Gastrocnemius medialis (tissue), 4 donors: ENCODE measurements at places on chromosomes 6 and 20.

- H3K4me3 ChIP-seq: no peak overlapping the region
- no peaks in the 10 kb centered on the region for H3K27me3 ChIP-seq
- no peak for DNase-seq
- peaks cover 11% of the 10 kb centered on the region for H3K4me1 ChIP-seq
- peak overlapping the region; percentile 5 for H3K27ac ChIP-seq
These were observed 215.2 kb downstream of the LAMA2 start for GRCh38 chr6:129098061-129098553.

DNA sequence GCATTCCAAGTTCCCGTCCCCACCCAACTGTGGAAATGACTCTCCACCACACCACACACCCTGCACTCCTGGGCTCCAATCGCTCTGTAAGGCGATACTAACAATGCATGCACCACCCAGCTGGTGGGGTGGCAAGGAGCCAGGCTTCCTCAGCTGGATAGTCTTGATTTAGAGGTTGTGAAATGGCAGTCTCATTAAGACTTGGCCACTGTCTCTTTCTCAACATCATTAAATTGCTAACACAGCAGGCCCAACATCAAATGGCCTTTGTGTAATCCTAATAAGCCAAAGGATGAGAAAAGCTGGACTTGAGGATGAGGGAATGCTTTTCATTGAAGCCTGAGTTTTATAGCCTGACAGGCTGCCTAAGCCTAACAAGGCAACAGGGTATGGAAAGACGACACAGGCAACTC lies 223.7 kb downstream of the GMDS start:
- H3K36me3 ChIP-seq: no peaks in the 10 kb centered on the region
- no peak overlapping the region for H3K4me3 ChIP-seq
- H3K27me3 ChIP-seq: no peaks in the 10 kb centered on the region
- no peak overlapping the region for H3K27ac ChIP-seq
- H3K4me1 ChIP-seq: peaks cover 6% of the 10 kb centered on the region

- H3K27me3 ChIP-seq: no peaks in the 10 kb centered on the region
- no peak for DNase-seq
- H3K4me1 ChIP-seq: no peaks in the 10 kb centered on the region
- H3K36me3 ChIP-seq: no peaks in the 10 kb centered on the region
These were observed 77.5 kb upstream of the NT5E start for GRCh38 chr6:85372188-85372914.

DNA sequence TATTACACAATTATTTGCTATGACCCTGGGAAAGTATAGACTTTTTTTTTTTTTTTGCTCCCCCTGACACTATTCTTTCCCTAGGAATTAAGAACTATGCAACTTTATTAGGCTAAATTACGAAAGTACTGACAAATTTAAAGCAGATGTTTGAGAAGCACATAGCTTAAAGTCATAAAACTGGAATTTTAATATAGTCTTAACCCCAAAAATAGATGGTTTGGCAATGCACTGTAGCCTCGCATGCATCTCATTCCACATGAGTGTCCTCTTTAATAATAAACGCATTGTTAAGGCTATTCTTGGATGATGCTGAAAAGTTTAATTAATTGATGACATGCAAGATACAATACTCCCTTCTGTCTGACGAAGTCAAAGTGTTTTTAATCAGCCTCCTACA lies 49.3 kb downstream of the TBC1D7 start:
- no peaks in the 10 kb centered on the region for H3K36me3 ChIP-seq
- no peak overlapping the region for H3K4me3 ChIP-seq
- H3K27ac ChIP-seq: no peak overlapping the region
- DNase-seq: no peak
- no peaks in the 10 kb centered on the region for H3K4me1 ChIP-seq
- no peaks in the 10 kb centered on the region for H3K27me3 ChIP-seq

DNA sequence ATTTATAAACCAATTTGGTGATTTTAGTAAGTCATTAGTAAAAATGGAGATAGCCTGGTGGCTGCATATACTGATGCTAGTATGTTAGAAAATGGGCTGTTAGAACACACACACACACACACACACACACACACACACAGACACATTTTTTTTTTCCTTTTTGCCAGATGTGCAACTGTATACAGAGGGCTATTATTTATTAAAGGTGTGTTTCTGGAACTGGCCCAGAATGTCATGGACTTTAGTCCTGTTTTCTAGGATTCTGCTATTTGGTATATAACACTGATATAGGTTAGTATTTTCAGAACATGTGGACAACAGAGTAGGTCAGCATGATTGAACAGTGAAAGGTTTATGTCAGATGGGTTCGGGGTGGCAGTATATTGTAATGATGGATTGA lies 12.4 kb downstream of the MYO6 start:
- no peak overlapping the region for H3K27ac ChIP-seq
- H3K4me3 ChIP-seq: no peak overlapping the region
- no peaks in the 10 kb centered on the region for H3K27me3 ChIP-seq
- H3K4me1 ChIP-seq: no peaks in the 10 kb centered on the region
- no peak for DNase-seq
